ENCODE measurements at places on chromosomes 11 and 22.
A peak's percentile ranks its signal among the peaks of the same experiment; 100 is the strongest.

- DNase-seq, result no peak
These were observed 19.5 kb downstream of the WNT11 start for GRCh38 chr11:76186776-76187279.

DNA sequence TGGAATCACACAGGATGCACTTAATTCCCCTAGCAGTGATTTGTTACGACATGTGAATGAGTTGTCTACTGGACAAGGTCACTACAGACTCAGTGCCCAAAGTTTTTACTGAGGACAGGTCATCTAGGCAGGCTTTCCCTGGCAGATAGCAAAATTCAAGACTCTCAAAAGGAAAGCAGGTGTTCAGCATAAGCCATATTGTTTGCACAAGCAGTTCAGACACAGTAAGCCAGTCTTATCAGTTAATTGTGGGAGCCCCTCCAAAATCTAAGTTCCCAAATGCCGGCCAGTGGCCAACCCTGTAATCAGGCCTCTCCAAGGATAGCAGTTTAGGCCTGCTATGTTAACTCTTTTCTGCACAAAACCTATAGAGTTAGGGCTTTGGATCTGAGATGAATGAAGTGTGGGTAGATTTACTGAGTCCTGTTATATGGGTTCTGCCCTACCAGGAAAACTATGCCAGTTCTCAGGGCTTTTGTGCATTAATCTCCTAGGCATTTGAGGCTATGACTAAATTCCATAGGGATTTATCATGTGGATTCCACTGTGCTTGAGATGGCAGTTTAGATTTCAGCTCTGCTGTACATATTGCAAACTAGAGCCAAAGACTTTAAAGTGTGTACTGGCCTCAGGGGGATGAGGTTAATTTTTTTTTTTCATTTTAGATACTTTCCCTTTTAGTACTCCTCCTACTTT lies 4.8 kb upstream of the ARHGEF12 start:
- no peak for DNase-seq

- no peak for DNase-seq
These were observed 122.2 kb downstream of the APOL5 start for GRCh38 chr22:35839841-35840301.

DNA sequence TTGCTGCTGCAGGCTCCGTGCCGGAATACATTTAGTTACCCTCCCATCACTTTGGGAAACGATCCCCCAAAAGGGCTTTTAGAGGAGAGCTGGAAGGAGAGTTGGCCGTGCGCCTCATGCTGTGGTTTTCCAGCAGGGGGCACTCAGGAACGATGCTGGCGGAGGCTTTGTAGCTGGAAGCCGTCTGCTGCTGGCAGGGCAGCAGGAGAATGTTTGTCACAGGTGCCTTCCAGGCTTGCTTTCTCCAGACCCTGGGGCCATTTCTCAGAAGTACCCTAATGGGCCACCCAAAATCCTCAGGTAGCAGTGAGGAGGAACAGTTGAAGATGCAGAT lies 30.0 kb upstream of the CABP7 start:
- peak; percentile 77 for DNase-seq

DNA sequence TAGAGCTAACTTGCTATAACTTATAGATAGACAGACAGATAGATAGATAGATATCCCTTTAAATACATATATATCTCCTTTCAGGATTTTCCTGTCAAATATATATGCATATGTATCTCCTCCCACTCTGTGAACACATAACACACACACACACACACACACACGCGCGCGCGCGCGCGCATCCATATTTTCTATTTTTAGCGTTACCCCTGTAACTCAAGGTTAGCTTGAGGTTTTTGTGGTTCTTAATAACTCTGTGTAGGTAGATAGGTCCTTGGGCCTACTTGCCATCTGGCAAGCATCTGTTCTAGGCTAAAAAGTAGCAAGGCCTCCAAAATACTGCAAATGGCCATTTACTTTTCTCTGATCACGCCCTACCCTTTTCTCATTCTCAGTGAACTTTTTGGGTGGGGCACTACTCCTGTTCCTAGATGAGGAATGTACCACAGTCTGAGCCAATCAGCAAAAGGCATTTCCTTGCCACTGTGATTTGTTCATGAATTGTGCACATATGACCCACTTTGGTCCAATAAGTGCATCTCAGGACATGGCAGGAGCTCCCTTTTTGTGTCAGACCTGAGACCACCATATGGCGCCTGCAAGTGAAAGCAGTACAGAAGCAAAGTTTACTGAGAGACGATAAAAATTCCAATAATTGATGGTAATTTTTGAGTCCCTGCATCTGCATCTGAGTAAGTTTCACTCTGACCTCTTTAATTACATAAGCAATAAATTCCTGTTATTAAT lies 740.5 kb upstream of the API5 start:
- DNase-seq, result no peak

Measured in C1 segment of cervical spinal cord (tissue), 14 donors.